ENCODE measurements at places on chromosomes 6 and 20.

DNA sequence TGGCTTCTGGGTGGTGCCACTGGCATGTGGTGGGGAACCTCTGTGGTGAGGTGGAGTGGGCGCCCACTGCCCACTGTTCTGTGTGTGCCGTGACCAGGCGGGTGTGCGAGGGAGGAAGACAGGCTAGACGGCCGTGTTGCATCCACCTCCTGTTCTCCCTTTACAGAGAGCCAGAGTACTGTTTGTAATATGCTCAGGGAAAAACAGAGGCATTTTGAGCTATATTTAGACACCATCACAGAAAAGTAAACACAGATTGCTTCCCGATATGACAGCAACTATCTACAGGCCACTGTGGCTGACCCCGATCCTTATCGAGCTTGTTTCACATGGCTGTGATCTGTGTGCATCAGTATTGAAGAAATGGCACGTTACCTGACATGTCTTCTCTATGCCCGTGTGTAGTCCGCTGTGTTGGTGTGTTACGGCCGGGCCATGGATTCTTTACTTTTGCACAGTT lies 45.6 kb downstream of the ARID1B start:
- no peak overlapping the region for H3K4me3 ChIP-seq
- H3K36me3 ChIP-seq: peaks cover 3% of the 10 kb centered on the region
- H3K27me3 ChIP-seq: no peaks in the 10 kb centered on the region
- no peak overlapping the region for H3K27ac ChIP-seq
- peaks cover 4% of the 10 kb centered on the region for H3K4me1 ChIP-seq

DNA sequence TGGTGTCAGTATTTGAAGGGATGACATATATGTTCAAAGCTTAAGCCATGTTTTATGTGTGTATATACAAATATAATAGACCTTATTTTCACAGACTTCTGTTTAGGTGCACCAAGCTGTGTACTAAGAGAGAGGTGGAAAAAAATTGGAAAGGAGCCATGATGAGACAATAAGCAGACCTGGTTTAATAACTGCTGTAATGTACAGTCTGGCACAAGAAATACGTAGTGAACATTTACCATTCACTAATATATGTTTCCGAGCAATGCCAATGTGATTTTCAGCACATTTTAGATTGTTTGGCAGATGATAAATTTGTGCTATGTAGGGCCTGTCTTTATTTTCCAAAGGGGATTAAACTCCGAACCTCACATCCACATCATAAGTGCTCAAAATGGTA lies 116.3 kb downstream of the KHDC1L start:
- no peak for DNase-seq
- no peak overlapping the region for H3K27ac ChIP-seq
- H3K36me3 ChIP-seq: no peaks in the 10 kb centered on the region

- DNase-seq: no peak
- no peaks in the 10 kb centered on the region for H3K27me3 ChIP-seq
- no peak overlapping the region for H3K4me3 ChIP-seq
- H3K27ac ChIP-seq: no peak overlapping the region
Observed at GRCh38 chr20:35551503-35551902, 9.6 kb downstream of the ERGIC3 start.

GRCh38 chr6:39274903-39275302 lies 39.3 kb downstream of the KCNK17 start:
- no peaks in the 10 kb centered on the region for H3K36me3 ChIP-seq
- DNase-seq: no peak
- peaks cover 3% of the 10 kb centered on the region for H3K4me1 ChIP-seq
- H3K27ac ChIP-seq: no peak overlapping the region
- no peak overlapping the region for H3K4me3 ChIP-seq
- H3K27me3 ChIP-seq: no peaks in the 10 kb centered on the region

DNA sequence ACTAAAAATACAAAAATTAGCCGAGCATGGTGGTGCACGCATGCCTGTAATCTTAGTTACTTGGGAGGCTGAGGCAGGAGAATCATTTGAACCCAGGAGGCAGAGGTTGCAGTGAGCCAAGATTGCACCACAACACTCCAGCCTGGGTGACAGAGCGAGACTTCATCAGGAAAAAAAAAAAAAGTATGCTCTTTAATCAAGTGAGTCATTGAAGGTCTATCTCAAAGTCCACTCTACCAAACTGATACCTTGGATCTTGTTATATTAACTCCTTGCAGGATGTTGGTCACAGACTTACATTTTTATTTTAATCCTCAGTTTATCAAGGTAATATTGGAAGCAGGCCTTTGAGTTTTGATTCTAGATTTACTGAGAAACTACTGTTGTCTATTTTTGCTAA lies 348.7 kb downstream of the COL12A1 start:
- no peaks in the 10 kb centered on the region for H3K27me3 ChIP-seq
- H3K27ac ChIP-seq: no peak overlapping the region
- no peak for DNase-seq
- H3K36me3 ChIP-seq: no peaks in the 10 kb centered on the region
- H3K4me3 ChIP-seq: no peak overlapping the region

DNA sequence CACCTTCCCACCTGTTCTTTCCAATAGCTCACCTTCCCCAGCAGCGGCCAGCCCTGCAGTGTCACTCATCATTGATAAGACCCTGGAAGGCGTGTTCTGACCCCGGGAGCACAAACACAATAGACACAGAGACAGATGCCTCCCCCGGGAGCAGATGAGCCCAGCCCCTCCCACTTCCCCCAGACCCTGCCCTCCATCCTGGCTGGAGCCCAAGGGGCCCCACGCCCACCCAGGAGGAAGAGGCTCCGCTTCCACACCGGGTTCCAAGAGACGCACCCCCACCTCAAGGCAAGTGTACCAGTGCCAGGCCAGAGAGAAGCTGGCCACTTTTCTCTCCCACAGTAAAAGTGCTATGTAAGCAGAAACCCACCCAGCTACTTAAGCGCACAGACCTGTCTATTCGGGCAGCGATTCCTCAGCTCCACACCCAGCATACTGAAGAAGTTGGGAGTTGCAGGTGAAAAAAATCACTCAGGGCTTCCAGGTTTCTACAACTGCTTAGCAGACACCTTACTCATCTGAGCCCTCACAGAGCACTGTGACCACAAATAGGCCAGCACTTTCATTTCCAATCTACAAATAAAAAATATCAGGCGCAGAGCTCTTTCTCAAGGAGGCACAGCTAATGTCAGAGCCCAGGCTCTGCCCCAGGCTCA lies 93.4 kb upstream of the NXT1 start:
- H3K4me1 ChIP-seq: no peaks in the 10 kb centered on the region
- no peaks in the 10 kb centered on the region for H3K36me3 ChIP-seq
- no peak overlapping the region for H3K27ac ChIP-seq
- no peak overlapping the region for H3K4me3 ChIP-seq

All from thymus (tissue), 14 donors.